ENCODE measurements at places on chromosomes 2 and 18.
A peak's percentile ranks its signal among the peaks of the same experiment; 100 is the strongest.

DNA sequence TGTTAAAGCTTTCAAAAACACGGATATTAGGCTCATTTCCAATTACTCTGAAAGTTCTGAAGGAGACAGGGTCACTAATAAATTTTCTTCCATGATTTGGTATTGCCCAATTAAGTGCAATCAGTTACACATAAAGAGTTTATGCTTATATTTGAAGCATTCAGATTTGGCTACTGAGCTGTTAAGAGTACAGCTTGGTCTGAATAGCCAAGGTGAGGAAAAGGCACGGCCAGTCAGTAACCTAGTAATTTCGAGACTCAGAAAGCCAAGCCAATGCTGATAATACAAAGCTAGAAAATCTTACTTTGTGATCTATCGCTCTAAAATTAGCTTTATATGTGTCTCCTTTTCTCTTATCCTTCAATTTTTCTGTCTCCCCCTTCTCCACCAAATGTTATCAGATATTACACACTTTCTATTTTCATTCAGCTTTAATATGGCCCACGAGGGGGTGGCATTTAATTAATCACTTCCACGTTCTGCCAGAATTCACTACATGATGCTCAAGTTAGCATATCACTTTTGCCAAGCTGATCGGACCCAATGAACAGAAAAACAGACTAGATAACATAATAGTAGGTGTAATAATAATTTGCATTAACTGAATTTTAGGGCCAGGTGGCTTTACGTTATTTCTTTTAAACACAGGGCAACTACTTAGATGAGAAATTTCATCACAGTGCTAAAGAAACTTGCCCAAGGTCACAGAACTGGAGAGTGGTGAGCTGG is 138.4 kb downstream of the TCF4 start:
- no peak for DNase-seq

- no peak for DNase-seq
These were observed 176.3 kb downstream of the INHBB start for GRCh38 chr2:120522151-120522751.

- DNase-seq: no peak
These were observed 332.6 kb downstream of the SUCLG1 start for GRCh38 chr2:84126530-84126929.

GRCh38 chr2:116142644-116143227 is 1671.8 kb upstream of the DDX18 start:
- DNase-seq: no peak

DNA sequence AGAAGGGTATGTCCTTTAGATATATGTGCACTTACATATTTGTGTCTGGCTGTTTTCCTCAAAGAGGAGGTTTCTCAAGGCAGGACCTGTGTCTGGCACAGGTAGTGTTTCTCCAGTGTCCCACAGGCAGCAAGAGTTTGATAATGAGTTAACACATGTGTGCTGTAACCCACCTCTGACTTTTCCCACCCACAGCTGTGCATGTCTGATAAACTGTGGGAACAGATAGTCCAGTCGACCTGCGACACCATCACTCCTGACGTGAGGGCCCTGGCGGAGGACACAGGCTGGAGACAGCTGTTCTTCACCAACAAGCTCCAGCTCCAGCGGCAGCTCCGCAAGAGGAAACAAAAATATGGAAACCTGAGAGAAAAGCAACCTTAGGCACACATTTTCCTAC is 58.2 kb downstream of the SLC16A14 start:
- no peak for DNase-seq

GRCh38 chr2:159046966-159047365 is 78.5 kb downstream of the TANC1 start:
- peak; percentile 44 for DNase-seq

- no peak for DNase-seq
These were observed 8.3 kb downstream of the IL1R2 start for GRCh38 chr2:102000012-102000411.

- DNase-seq: no peak
These were observed 831.6 kb upstream of the CHAC2 start for GRCh38 chr2:52936029-52936428.

DNA sequence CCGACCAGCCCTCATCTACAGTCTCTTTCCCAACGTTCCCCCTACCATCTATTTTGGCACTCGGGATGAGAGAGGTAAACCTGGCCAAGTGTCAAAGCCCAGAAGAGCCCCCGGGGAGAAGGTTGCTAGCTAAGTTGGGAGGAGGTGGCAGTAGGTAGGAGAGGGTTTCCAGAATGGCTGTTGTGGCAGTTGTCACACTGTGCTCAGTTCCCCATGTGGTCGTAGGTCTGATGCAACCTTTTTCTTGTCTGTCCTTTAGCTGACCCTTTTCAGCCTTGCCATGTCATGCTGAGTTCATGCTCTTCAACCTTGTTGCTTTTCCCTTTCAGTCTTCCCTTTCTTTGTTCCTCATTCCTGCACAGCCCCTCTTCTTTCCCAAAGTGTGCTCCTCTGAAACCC is 34.5 kb downstream of the TTLL4 start:
- DNase-seq: no peak

GRCh38 chr2:82913566-82913965 is 1545.5 kb downstream of the SUCLG1 start:
- no peak for DNase-seq

DNA sequence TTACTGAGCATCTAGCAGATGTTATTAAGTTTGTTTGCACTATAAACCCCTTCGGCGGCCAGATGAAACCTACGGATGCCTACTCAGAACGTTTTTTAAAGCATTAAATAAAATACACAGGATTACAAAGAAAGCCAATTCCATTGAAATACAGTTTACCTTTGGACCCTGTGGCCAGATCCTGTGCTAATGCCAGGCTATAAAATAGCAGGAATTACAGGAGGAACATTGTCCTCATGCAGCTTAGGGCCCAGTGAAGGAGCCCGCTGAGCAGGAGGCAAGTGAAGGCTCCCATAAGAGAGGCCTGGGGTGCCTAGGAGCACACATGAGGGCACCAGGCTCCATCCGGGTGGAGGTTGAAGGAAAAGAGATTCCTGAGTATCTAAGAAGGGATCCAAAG is 310.4 kb downstream of the MTX2 start:
- DNase-seq: no peak

- DNase-seq: no peak
These were observed 81.1 kb downstream of the BOLA3 start for GRCh38 chr2:74066491-74067203.

DNA sequence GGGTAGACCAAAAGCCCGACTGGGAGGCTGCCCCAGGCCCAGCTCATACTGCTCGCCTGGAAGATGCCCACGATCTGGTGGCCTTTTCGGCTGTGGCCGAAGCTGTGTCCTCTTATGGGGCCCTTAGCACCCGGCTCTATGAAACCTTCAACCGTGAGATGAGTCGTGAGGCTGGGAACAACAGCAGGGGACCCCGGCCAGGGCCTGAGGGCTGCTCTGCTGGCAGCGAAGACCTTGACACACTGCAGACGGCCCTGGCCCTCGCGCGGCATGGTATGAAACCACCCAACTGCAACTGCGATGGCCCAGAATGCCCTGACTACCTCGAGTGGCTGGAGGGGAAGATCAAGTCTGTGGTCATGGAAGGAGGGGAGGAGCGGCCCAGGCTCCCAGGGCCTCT is 61.7 kb downstream of the TET3 start:
- no peak for DNase-seq

DNA sequence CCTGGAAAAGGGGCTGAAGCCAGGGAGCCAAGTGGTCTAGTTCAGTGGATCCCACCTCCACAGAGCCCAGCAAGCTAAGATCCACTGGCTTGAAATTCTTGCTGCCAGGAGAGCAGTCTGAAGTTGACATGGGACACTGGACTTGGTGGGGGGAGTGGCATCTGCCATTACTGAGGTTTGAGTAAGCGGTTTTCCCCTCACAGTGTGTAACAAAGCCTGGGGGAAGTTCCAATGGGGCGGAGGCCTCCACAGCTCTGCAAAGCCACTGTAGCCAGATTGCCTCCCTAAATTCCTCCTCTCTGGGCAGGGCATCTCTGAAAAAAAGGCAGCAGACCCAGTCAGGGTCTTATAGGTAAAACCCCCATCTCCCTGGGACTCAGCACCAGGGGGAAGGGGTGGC is 144.4 kb downstream of the PTPRM start:
- no peak for DNase-seq

DNA sequence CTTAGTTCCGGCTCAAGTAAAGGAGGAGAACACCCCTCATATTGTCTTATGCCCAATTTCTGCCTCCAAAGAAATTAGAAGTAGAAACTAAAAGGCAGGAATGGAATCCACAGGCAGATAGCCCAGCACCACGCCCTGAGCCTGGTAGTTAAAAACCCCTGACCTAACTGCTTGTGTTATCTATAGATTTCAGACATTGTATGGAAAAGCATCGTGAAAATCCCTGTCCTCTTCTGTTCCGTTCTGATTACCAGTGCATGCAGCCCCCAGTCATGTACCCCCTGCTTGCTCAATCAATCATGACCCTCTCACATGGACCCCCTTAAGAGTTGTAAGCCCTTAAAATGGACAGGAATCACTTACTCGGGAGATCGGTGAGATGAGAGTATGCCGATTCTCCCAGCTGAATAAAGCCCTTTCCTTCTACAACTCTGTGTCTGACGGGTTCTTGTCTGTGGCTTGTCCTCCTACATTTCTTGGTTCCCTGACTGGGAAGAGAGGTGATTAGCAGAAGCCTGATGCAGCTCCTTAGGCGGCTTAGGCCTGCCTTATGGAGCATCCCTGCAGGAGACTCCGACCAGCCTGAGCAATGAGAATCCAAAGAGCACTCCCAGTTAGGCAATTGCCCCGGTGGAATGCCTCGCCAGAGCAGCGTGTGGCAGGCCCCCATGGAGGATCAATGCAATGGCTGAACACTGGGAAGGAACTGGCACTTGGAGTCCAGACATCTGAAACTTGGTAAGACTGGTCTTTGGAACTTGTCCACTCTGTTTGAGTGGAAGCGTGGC is 362.6 kb upstream of the TCF4 start:
- DNase-seq: no peak

DNA sequence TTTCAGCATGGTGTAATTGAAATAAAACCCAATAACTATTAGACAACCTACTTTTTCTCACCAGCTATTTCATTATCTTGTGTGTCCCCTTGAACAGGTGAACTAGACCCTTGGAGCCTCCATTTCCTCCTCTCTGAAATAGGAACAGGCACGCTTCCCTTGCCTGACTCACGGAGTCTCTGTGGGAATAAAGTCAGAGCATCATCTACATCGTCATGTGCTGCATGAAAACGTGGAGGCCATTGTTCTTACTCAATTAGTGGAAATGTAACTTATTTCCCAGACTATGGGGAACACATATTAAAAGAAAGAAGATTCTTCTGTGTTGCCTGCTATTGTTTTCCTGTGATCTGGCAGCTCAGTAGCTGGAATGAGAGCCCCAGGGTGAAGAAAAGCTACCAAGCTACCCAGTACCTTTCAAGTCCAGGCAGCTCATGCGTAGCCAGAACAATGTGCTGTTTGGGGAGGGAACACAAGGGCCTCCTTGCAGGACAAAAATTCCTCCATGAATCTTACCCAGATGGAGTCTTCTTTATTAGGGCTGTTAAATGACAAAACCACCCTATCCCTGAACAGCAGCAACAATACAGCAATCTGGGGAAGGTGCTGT is 59.8 kb downstream of the SOX11 start:
- DNase-seq: no peak

- DNase-seq: no peak
These were observed 63.5 kb downstream of the ARHGAP15 start for GRCh38 chr2:143192716-143193115.

DNA sequence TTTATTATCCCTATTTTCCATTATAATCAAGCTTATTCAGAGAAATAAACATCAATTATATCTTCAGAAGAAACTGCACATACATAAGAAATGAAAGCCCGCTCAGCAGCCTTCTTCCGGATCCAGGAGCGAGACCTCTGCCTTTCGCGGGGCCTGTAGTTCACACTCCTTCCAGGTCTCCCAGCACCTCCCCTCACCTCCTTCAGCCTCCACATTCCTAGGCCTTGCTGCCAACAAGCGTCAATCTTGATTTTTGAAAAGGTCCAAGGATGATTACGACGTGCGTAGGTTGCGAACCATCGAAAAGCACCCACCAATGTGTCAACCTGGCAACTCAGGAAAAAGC is 355 bp upstream of the KIDINS220 start:
- DNase-seq: no peak

DNA sequence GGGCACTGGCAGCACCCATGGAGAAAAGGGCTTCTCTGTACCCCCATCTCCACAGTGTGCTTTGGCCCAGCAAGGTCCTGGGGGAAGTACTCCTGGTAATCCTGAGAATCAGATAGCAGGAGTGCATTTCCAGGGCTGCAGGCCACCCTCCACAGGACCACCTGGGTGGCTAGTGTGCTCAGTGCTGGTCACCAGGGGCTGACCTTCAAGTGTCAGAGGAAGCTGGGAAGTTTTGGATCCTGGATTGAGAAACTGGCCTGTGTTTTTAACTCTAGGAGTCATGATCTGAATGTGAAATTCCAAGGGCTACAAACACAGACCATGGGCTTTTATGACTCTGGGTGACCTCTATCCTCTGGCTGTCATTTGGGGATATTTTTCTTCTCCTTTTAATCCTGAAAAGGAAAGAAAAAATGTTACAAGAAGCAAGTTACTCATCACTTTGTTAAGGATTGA is 9.3 kb downstream of the RHOB start:
- no peak for DNase-seq

DNA sequence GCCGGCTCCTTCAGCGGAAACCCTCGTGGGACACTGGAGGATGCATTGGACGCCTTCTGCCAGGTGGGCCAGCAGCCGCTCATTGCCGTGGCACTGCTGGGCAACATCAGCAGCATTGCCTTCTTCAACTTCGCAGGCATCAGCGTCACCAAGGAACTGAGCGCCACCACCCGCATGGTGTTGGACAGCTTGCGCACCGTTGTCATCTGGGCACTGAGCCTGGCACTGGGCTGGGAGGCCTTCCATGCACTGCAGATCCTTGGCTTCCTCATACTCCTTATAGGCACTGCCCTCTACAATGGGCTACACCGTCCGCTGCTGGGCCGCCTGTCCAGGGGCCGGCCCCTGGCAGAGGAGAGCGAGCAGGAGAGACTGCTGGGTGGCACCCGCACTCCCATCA is 7.8 kb upstream of the CENPA start:
- DNase-seq: no peak

- DNase-seq: no peak
These were observed 136.8 kb downstream of the TMEM163 start for GRCh38 chr2:134581877-134582546.

GRCh38 chr2:42787424-42787787 is 5.0 kb downstream of the HAAO start:
- DNase-seq: no peak

DNA sequence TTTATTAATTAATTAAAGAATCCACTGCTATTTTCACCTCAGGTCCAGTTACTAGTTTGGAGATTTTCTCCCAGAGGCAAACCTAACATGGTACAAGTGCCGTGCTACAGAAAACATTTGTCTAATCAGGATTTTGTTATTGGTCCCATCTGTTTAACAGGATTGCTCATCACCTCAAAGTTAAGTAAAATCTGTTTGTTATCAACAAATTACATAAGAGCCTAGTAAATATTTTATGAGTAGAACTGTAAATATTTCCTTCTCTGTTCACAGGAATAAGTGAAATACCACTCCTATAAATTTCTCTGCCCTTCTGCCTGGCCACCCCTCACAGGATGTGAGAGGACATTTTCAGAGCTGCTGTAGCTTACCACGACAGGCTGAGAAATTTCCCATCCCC is 200.2 kb downstream of the RAD51AP2 start:
- DNase-seq: no peak

- DNase-seq: peak; percentile 20
These were observed 64.7 kb downstream of the GYPC start for GRCh38 chr2:126720638-126721037.

All from GM23248 (cell line).